Fibroblast of villous mesenchyme (primary cell): ENCODE measurements at places on chromosomes 12 and 14. TPM values are rescaled to one million over a fixed set of nuclear protein-coding genes. Genes with fewer than 3 reads are reported as not detected.

Gene SLC4A8
- total RNA-seq = 6.9 and 9.0 TPM in 2 replicates

DNA sequence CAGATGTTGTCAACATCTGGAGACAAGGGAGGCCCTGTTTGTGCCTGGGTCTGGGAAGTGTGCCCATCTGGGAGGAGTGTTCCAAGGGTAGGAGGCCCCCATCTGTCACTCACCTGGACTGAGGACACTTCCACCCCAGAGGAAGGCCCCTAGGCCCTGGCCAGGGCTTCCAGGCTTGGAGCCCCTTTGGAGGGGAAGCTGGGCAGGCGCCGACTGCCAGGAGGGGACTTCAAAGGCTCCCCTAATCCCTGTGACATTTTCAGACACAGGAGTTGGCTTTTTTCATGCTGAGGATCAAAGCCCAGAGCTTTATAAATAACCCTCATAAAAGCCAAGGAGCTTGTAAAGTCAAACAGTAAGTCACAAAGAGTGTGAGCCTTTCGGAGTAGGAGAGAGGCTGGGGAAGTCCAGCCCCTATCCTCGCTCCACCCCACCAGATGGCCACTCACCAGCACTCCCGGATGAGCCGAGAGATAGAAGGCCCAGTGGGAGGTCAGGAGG lies 17.6 kb upstream of the FAM222A start:
- DNase-seq = peak; percentile 47

DNA sequence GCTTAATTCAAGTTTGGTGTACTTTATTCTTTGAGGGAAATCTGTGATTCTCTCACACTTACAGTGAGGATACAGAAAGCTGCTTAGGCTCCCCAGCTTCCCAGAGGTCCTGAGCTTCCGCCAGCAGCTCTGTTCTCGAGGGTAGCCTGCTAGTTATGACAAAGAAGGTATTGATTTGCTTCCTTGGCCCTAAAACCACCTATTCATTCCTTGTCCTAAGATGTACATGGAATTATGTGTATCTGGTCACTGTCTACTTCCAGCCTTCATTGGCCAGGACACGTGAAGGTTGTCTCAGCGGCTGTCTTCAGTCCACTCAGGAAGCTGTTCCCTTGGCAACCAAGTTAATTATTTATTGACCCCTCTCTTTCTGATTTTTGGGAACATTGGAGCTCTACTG lies 55.7 kb downstream of the GALNT8 start:
- DNase-seq = no peak

Gene CBLN3
- 1.7 and 2.3 TPM in 2 replicates for total RNA-seq

DNA sequence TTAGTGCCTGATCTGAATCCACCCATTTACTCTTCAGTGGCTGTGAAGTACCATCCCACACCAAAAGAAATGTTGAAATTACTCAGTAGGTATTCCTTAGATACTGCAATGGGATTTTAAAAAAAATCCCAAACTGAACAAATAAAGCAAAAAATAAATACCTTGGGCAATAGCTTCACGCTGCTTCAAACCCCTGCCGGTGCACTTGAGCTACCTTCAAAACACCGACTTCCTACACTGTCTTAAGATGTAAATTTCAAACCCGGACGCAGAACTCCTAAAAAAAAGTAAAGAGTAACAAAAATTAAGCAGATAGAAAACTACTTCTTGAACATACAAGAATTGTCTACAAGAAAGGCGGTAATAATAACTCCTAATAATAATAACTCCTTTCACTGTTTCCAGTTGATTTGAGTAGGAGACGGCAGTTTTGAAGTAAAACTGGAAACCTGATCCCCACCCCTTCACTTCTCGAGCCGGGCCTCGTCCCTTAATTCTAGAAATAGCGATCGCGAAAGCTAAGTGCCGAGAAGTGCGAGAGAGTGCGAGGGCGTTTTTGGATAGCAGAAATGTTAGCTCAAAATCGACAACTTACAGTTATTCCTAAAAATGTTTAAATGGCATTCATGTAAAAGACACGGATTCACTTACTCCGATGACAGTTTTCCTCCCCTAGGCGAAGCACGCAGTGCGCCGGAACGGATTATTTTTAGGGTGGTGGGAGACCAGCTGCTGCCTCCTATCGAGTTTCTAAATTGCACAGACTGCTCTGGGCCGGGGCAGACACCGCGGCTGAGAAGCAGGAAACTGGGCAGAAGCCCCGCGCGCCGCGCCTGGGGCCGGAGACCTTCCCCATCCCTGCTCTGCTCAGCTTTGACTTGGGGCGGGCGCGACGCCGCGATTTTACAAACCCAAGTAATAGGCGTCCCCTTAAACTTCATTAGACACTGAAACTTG lies at the start of gene ABCC9:
ABCC9 (minus strand) TSS at position 878 of the 957 bp plus-strand sequence. CDS start 4,752 bp downstream, outside the sequence.
- DNase-seq = peak; percentile 16

Gene KCNA1
- not detected in 2 replicates for total RNA-seq

Gene RIPK3
- 0.32 and 3.9 TPM in 2 replicates for total RNA-seq

DNA sequence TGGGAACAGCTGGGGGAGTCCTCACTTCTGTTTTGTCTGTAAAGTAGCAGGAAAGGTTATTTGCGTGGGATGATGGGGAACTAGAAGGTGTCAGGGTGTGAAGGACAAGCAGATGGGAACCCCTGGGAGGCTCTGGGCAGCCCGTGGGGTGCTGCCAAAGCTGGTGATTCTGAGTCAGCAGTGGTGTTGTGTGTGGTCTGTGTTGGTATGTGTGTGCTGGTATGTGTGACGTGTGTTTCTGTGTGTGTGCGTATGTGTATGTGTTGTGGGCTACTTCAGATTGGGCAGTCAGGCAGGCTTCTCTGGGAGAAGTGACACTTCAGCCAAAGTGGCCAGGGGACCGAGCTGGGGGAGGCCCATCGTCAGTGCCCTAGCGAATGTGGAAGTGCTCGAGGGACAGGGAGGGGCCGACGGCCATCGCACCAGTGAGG lies 15.3 kb upstream of the BDKRB2 start:
- peak; percentile 59 for DNase-seq

- peak; percentile 1 for DNase-seq
Measured at GRCh38 chr14:44029933-44030332, 477.1 kb downstream of the FSCB start.

DNA sequence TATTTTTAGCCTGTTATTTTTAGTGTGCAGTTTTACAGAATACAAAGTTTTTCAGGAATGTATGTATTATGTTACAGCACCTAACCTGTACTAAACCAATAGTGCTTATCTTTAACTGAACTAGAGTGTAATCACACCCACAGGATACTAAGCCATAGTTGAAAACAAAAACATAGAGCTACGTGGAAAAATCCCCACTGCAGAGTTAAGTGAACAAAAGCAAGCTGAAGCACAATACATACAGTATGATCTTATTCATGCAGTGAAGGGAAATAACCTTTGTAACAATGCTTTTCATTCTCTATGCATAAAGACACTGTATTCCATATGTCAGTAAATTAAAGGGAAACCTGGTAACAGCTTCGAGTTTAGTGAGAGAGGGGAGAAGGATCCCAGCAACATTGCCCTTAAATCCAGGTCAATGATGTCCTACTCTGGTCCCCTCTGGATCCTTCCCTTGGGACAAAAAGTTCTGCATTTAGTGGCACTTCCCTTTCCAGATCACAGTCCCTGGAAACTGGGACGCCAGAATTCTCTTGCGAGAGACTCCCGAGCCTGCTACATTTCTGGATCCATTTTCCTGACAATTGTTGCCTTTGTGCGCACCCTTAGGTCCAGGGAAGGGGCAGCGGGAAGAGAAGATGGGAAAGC lies 121.3 kb upstream of the CCND2 start:
- no peak for DNase-seq

- DNase-seq = peak; percentile 82
Measured at GRCh38 chr12:62250671-62251608, 9.3 kb upstream of the USP15 start.

GRCh38 chr14:65170318-65170717 lies 68.0 kb upstream of the MAX start:
- no peak for DNase-seq

GRCh38 chr14:27672047-27672446 lies 1074.2 kb upstream of the NOVA1 start:
- DNase-seq = no peak

DNA sequence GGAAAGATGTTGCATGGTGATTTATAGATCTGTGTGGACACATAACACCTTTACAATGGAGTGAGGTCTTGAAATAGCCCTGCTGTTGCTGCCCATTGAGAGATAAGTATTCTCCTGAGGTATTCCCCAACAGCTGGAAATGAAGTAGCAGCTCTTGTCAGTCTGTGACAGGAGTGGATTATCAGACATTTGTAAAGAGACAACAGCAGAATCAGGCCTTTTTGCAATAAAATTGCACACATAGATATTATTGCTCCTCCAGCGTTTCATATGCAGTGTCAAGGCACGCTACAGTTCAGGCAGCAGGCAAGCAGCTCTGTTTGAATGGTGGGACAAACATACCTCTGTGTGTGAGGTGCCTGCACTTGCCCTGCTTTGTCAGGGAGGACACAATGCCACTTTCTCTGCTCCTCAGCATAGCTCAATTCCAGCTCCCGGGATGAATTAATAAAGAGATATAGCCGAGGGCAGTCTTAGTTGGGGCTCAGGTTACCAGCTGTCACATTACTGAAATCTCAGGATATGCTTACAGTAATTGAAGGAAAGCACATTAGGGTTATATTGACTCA lies 49.4 kb downstream of the BICD1 start:
- peak; percentile 18 for DNase-seq

Gene SNAPC1
- 9.3 and 27.2 TPM in 2 replicates for total RNA-seq

DNA sequence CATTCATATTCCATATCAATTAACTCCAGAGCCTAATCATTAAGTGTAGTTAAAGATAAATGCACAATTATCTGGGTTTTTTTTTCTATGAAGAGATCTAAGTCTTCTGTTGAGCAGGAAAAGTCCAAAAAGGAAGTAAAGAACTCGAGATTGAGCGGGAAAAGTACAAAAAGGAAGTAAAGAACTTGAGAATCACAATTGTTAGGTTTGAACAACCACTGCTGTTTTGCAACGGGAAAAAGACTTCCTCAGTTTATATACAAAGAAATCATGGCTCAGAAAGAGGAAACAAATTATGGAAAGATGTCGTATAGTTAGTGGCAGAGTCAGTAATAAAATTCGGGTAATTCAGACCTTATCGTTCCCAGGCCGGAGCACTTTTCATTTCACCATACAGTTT lies 63.3 kb downstream of the PPP1R12A start:
- DNase-seq = no peak

DNA sequence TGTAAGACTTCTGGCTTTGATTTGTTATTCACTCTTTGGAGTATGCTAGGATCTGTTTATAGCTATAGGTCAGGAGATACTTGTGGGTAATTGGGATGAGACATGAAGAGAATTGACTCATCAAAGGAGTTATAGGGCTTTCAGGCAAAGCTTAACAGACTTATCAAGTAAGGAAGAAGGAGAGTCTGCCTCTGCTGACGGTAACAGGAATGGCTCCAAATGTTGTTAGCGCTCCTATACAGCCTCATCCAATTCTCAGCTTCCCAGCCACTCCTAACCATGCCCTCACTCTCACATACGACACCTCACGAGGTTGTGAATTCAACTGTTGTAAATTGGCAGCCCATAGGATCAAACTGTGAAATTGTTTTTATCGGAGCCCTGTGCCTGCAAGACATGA lies 140.5 kb downstream of the KCNA5 start:
- no peak for DNase-seq

DNA sequence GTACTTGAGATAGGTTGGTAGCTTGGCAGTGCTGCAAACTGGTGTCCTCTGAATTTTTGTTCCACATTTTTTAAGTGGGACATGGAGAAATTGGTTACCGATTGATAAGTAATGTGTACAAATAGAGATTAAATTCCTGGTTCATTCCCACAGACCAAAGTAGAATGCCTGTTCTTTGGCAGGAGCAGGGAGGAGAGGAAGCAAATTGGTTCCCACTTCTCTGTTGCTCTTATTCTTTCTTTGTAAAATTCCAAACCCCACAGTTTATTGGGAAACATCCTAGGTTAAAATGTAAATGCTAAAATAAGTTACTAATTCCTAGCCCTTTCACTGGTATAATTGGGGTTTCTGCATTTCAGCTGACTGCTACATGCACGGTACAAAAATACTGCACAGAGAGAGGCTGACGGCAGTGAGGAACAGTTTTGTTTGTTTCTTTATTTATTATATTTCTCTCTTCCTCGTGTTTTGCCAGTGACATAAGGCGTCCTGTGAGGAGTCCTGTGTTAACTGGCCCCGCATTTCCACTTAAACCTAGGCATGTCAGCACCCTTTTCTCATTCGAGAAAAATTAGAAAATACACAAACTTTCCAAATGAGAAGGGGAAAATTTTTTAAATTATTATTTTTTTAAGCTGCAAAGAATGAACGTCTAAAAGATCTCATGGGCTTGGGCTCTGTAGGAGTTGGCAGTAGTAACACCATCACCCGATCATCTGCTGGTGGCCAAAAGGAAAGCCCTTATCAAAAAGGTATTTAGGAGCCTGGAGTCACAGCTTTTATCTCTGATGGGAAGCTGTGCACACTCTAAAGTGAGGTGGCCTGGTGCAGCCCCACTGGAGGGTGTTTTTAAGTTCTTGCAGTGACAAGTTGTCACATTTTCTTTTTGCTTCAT lies 25.4 kb upstream of the BCL7A start:
- DNase-seq = no peak

Gene FGF6
- not detected in 2 replicates for total RNA-seq

Gene DDHD1
- total RNA-seq = 41.9 and 42.7 TPM in 2 replicates
